Fibroblast of gingiva (primary cell): ENCODE measurements at places on chromosomes 3 and 15.

GRCh38 chr3:177764377-177764912, 567.2 kb upstream of the TBL1XR1 start:
- DNase-seq, result peak; percentile 73

DNA sequence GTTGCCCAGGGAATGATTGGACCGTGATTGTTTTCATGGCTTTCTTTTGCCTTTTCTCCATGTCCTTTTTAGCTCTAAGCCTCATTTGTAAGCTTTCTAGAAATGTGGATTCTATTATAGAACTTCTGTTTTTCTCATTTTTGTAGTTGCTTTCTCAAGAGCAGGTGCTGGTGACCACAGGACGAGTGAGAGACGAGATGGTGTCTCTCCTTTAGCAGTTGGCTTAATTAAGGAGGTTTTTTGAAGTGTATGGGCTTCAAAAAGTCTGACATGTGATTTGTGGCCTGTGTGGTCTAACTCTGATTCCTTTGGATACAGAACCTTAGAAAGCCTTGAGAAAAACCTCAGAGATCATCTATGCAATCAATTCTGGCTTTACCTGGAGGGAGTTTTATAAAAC, 292.8 kb downstream of the LPP start:
- DNase-seq, result no peak

GRCh38 chr3:89954137-89954536, 846.7 kb downstream of the EPHA3 start:
- no peak for DNase-seq

DNA sequence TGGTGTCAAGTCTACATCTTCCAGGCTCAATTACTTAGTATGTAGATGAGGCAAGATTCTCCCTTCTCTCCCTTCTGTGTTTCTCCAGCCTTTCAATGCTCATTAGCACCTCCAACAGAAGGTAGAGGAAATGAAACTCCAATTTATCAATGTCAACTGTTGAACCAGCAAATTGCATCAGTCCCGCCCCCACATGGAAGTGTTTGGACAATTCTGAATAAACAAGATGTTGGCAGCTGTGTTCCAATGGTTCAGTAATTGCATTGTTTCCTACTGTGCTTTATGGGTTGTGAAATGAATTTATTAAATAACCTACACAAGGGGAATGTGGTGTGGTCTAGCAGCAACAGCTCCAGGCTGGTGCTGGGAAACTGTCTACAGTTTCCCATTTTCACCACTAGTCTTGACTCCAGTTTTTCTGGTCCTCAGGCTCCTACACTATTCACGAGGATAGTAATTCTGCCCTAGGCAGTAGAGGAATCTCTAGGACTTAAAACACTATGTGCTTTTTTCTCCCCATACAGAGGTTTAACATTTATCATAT, 91.9 kb downstream of the MB21D2 start:
- peak; percentile 49 for DNase-seq

DNA sequence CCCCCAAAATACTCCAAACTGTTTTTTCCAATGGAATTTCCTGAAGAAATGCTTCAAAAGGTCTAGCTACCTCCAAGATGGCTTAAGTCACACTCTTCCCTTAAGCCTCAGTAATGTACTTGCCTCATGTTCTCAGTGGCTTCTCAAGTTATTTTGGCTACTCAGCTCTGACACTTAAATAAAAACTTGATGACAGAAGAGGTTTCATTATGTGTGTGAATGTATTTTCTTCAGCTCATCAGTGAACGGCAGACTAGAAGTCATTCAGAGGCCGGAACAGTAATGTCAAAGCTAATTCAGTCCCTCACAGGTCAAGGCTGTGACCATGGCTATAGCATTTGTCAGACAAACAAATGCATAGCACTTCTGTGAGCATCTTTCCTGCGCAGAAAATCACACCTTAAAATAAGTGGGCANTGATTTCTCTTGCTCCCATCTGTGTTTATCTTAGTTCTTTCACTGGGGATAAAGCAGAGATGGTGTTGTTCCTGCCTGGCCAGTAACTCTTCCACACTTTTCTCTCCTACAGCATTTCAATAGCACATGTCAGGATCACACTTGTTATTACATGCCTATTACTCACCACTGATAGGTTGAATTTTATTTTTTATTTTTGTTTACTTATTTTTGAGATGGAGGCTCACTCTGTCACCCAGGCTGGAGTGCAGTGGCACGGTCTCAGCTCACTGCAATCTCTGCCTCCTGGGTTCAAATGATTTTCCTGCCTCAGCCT, 68.5 kb upstream of the PLCL2 start:
- DNase-seq, result no peak

DNA sequence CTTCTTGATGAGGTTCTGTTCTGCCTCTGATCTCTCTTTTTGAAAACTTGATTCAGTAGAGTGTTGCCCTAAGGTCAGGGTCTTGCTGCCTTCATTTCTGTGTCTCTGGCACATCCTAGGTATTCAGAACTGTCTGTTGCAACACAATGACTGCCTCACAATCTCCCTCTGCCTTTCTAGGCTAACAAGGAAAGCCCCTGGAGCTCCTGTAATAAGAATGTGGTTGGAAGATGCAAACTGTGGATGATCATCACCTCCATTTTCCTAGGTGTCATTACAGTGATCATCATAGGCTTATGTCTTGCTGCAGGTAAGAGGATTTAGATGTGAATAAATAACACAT, 7.0 kb downstream of the C3orf52 start:
- DNase-seq, result no peak

DNA sequence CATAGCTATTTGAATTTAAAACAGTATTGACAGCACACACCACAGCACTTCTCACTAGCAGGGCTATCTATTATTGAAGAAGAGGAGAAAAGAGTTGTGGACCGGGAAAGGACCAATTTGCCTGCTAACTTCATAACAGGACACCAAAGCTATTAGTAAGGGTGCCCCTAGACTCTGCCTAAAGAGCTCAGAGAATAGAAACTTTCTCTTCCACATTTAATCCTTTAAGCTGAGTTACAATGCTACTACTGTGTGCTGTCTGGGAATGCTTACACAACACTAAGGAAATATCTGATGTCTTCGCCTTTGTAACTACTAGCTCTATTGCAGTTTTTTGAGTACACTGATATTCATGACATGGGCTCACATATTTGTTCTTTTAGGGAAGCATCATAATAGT, 13.5 kb upstream of the AADAC start:
- DNase-seq, result no peak

GRCh38 chr3:192993411-192993810, 75.8 kb upstream of the MB21D2 start:
- no peak for DNase-seq

- DNase-seq, result no peak
Observed at GRCh38 chr3:48687220-48687678, 1.5 kb upstream of the NCKIPSD start.
